AG09309 (cell line): ENCODE measurements at places on chromosomes 12 and 14.

DNA sequence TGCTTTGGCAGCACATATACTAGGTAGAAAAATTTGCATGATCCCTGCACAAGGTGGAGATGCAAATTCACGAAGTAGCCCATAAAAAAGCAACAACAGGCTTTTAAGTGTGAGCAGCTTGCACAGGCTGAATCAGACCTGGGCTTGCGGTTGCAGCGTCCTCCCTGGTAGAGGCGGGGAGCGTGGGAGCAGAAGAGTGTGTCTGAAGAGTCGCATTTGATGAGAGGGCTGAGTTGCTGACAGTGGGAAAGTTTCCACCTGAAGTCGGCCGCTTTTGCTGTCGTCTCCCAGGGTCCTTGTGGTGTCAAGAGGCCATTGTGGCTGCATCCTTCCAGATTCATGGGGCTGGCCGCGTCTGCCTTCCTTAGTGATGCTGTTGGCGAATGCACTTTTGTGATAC is 6.2 kb downstream of the AACS start:
- no peak for DNase-seq

GRCh38 chr12:49296034-49296835 is 1.3 kb downstream of the PRPH start:
- no peak for DNase-seq

DNA sequence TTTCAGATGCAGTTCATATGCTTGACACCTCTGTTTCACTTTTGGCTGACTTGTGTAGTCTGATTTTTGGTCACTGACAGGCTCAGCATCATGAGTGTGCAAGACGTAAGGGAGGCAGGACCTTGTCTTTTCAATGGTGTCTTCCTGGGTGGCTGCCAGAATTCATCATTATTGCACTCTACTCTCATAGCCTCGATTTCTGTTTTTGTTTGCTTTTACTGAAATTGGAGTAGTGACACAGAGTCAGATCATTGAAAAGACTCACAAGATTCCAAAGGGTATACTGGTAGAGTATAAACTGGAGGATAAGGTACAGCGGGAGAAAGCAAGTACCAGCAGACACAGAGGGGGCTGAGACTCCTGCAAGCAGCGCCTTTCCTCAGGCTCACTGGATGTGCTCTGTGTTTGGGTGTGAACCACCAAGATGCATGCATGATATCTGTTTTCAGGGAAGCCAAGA is 126.3 kb upstream of the FGD4 start:
- no peak for DNase-seq

GRCh38 chr12:116594325-116595038 is 35.3 kb downstream of the MAP1LC3B2 start:
- DNase-seq, result no peak

DNA sequence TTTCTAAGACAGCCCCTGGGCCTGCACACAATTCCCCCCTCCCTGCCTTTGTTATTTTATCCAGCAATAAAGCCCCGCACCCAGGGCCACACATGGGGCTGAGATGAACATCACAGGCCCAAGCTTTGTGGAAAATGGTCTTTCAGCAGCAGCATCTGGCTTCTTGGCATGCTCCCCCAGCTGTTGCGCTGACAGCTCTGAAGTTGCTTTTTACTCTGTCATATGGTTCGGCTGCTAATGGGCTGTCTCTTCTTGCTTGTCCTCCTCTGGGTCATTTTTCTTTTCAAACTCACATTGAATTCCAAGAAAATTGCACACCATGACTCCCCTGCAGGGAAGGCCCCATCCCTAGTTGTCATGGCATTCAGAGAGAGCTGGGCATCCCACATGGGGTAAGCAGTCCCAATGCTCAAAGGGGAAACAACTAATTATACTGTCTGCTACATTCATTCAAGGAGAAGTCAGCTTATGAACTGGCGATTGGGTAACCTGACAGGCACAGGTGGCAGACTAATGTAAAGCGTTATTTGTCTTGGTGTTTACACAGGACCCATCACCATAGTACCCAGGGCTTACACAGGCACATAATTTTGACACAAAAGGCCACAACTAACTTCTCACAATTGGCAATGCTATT is 74.0 kb upstream of the CDKN3 start:
- no peak for DNase-seq

DNA sequence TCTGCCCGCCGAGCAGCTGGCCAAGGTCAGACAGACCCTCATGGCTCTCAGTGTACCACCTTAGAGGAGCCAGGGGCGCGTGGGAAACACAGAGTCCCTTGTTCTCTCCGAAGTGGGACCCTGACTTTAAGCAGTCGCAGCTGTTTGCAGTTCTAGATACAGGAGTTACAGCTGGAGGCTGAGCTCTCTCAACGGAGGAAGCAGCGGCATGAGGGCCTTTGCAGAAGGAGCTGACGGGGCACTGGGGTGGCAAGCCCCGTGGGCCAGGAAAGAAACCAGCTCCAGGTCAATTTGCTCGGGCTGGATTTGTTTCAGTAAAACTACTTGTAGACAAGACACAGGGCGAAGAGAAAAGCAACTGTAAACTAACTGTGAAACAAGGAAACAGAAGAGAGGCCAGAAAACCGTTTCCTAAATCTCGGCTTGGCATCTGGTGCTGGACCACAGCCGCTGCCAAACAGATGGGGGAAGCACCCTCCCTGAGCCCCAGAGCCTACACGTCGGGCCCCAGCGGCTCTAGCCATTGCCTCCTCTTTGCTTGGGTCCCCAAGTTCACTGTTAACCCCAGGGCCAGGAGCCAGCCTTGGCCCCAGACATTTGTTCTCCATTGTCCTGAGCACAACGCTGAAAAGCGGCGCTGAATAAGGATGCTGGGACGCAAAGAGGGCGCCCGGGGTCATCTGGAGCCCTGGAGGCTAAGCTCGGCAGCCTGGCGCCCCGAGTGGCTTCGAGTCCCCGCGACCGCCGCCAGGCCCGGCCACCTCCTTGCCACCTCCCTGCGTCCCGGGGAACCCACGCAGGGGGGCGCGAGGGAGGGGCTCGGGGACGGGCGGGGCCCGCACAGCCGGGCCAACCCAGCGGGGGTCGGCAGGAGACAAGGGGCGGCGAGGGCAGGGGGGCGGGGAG is 914 bp upstream of the PACS2 start:
- DNase-seq, result no peak

DNA sequence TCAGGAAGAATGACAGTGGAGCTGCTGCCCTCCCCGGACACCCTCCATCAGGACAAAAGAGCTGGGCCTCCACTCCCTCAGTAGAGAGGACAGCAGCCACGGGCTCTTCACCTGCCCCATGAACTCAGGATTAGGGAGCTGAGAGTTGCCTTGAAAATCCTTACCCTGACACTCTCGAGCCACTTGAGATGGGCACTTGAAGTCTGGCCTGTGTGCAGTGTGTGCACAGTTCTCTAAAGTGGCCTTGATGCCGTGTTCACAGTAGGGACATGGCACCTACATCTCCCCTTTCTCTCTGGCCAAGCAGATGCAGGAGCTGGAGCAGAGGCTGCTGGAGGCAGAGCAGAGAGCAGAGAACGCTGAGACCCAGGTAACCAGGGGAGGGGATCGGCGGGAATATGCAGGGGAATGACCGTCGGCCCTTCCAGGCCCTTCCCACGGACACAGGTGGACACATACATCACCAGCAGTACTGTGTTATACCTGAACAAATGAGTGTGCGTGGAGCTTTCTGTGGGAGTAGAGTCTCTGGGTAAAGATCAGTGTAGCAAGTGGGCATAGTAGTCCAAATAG is 22.5 kb downstream of the PLEKHH1 start:
- no peak for DNase-seq

DNA sequence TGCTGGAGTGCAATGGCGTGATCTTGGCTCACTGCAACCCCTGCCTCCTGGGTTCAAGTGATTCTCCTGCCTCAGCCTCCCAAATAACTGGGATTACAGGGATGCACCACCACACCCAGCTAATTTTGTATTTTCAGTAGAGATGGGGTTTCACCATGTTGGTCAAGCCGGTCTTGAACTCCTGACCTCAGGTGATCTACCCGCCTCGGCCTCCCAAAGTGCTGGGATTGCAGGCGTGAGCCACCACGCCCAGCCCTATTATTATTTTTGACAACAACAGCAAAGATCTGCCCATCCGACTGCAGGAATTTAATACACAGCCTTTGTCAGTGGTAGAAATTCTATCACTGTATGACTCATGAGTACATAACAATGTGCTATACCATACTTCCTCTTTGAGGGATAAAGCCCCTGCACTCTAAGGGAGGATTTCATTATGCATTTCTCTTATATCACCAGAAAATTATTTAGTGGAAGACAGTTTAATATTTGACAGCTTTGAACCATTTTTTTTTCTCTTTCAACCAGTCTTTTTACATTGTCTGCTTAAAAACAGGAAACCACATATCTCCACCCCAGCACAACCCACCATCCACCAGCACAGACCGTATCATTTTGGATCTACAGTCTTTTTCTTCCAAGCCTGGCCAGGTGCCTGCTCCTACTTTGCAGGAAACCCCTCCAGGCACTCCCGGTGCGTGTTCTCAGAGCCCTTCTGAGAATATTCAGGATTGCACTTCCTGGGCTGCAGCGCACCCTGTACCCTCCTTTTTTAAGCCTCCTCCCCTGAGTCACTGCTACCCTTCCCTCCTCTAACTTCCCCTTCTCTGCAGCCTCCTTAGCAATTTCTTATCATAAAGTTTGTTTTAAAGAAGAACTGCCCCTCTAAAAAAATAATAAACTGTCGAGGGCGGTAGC is 594 bp downstream of the ARHGDIB start:
- DNase-seq, result no peak

GRCh38 chr12:14572401-14572800 is 4.7 kb upstream of the PLBD1 start:
- no peak for DNase-seq

GRCh38 chr12:71010143-71010479 is 89.6 kb upstream of the PTPRR start:
- no peak for DNase-seq

DNA sequence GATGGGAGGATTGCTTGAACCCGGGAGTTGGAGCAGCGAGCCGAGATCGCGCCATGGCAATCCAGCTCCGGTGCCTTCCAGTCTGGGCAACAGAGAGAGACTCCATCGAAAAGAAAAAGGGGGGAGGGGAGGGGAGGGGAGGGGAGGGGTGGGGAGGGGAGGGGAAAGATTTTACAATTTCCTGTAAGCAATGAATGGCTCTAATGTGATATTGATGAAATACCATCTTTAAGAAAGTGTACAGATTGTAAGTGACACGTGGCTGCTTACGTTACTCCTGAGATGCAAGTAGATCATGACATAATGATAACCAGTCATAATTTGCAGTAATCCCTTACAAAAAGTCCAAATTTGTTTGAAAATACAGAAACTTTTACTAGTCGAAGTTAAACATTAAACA is 1.4 kb downstream of the SLC25A21 start:
- DNase-seq, result no peak

- no peak for DNase-seq
These were observed at the start of gene WSB2 for GRCh38 chr12:118061011-118061872. Gene WSB2 (minus strand): TSS chr12:118061179. CDS start chr12:118061048, 131 bp downstream.

GRCh38 chr14:70901269-70901668 is 6.0 kb upstream of the PCNX1 start:
- no peak for DNase-seq

- DNase-seq, result peak; percentile 49
These were observed 23.6 kb downstream of the OR11H4 start for GRCh38 chr14:20262642-20263128.
